Naive thymus-derived CD4-positive, alpha-beta T cell (primary cell): ENCODE measurements at places on chromosomes 13 and 19.

GRCh38 chr19:51296336-51297093 is 14.9 kb upstream of the IGLON5 start:
- H3K27ac ChIP-seq = no peak overlapping the region
- H3K4me1 ChIP-seq = no peaks in the 10 kb centered on the region
- DNase-seq = no peak
- H3K36me3 ChIP-seq = no peaks in the 10 kb centered on the region
- H3K4me3 ChIP-seq = no peak overlapping the region
- H3K27me3 ChIP-seq = no peaks in the 10 kb centered on the region

GRCh38 chr19:55537741-55538111 is 793 bp upstream of the SBK2 start:
- DNase-seq = no peak
- H3K4me1 ChIP-seq = no peaks in the 10 kb centered on the region
- H3K27ac ChIP-seq = no peak overlapping the region
- no peaks in the 10 kb centered on the region for H3K27me3 ChIP-seq
- no peak overlapping the region for H3K4me3 ChIP-seq

GRCh38 chr19:31326329-31327028 is 22.8 kb downstream of the TSHZ3 start:
- H3K27ac ChIP-seq = no peak overlapping the region
- no peaks in the 10 kb centered on the region for H3K4me1 ChIP-seq
- no peaks in the 10 kb centered on the region for H3K27me3 ChIP-seq
- H3K36me3 ChIP-seq = no peaks in the 10 kb centered on the region
- DNase-seq = no peak

- no peaks in the 10 kb centered on the region for H3K4me1 ChIP-seq
- no peaks in the 10 kb centered on the region for H3K36me3 ChIP-seq
- H3K4me3 ChIP-seq = no peak overlapping the region
- DNase-seq = no peak
Observed at GRCh38 chr13:80469853-80470381, 129.0 kb upstream of the SPRY2 start.

DNA sequence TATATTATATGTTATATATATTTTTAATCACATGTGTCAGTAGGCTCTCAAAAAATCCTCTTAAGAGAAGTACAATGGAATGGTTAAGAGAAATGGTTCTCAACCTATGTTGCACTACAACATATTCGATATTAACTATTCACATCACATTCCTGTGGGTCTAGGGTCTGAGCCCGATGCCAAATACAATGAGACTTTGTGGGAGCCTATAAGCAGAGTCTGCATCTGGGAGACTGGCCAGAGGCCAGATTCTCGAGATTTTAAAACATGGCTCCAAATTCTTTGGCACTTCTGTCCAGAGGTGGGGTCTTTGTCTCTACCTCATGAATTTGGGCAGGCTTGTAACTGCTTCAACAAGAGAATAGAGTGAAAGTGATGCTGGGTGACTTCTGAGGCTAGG is 79.4 kb upstream of the NBEA start:
- no peaks in the 10 kb centered on the region for H3K36me3 ChIP-seq
- no peak for DNase-seq
- no peaks in the 10 kb centered on the region for H3K27me3 ChIP-seq
- H3K4me1 ChIP-seq = no peaks in the 10 kb centered on the region
- H3K27ac ChIP-seq = no peak overlapping the region
